ENCODE measurements at places on chromosomes 11 and 22. TPM values are rescaled to one million over a fixed set of nuclear protein-coding genes. Genes with fewer than 3 reads are reported as not detected.

GRCh38 chr11:15289723-15290122 lies 175.0 kb downstream of the INSC start:
- DNase-seq: no peak

GRCh38 chr11:69452206-69452987 lies 29.1 kb upstream of the LINC01488 start:
- DNase-seq: no peak

DNA sequence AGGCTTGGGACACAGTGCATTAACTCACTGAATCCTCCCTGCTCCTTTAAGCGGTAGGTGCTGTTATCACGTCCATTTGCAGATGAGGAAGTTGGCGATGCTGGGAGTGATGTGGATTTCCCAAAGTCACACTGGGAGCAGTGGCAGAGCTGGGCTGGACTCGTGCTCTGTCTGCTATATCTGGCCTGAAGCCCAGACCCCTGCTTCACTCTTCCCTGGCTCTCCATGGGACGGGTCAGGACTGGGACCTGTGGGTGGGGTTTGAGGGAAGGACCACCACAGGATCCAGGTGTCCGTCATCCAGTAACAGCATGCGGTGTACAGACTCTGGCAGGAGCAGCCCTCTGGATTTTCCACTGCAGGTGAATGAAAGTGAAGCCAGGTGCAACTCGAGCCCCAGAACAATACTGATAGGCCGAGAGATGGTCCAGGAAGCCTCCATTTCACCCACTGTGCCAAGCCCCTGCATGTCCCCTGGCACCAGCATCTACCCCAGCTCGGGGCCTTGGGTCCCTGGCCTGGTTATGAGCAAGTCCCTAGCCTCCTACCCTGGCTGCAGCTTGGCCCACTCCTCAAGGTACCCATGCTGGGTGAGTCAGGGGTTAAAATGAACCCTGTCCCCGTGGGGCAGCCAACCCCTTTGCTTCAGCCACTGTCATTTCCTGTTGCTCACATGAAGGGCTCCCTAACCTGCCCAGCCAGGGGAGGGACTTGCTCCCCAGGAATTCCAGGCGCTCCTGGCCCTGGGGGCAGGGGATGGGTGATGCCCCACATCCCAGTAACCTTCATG lies 4.2 kb downstream of the USP2 start:
- DNase-seq: no peak

DNA sequence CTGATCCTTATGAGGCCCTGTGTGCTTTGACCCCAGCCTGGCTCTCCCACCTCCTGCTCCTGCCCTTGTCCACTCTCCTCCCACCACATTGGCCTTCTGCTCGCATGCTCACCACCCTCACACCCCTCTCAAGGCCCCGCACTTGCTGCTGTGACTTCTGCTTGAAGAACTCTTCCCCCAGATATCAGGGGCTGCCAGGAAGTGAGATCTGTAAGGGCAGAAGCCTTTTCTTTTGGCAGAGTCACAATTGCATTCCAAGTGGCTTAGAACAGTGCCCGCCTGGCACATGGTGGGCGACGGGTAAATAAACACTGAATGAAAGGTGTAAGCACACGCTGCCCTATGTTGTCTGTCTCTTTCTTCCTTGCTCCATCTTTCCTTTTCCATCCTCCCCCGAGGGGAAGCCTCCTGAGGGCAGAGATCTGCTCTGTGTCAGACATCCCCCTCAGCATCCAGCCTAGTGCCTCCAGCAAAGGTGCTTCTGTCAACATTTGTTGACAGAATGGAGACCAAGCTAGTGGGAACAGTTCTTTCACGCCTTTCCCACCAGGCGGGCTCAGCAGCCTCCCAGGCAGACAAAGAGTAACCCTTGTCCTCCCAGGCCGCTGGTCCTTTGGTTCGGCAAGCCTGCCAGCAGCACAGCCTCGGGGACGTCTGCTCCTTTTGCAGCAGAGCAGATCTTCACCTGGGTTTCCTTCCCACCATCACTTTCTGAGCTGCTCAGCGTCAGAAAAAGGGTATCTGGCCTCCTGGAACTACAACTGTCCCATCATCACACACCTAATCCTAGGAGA lies 10.0 kb upstream of the PEX26 start:
- no peak for DNase-seq

The C11orf65 gene
- polyA plus RNA-seq: 2.2 TPM

- no peak for DNase-seq
These were observed 5.3 kb downstream of the P2RY6 start for GRCh38 chr11:73277467-73277866.

GRCh38 chr11:41486424-41486823 lies 27.0 kb upstream of the LRRC4C start:
- no peak for DNase-seq

DNA sequence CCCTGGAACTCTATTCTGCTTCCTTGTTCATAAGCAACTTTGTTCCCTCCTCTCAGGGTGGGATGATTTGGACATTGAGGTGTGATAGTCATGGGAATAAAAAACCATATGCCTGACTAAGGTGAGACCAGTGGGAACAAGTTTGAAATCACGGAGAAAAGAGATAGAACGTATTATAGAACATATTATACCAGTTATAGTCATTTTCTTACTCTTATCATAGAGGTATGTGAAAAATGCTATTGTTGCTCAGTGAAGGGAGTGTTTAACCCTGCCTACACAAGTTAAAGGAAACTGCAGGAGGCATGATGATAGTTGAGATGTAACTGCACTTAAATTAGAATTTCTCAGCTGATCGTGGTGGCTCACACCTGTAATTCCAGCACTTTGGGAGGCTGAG lies 15.5 kb downstream of the OR6Q1 start:
- no peak for DNase-seq

The SCGB2A2 gene
- polyA plus RNA-seq: not detected

GRCh38 chr22:50676661-50677492 lies 4.3 kb downstream of the SHANK3 start:
- no peak for DNase-seq

DNA sequence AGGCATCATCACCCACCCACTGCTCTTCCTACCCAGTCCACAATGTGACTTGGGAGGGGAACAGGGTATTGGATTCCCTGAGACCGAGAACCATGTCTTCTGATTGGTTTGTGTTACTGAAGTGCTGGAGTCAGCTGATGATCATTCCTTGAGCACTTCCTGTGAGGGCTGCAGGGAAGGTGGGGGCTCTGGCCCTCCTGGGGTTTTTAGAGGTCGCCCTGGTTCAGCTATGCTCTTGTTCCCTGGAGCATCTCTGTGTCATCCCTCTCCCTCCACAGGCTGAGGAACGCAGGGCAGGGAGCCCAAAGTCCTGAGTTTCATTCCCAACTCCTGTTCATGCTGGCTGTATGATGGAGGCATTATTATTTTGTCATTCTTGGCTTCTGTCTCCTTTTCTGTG lies 6.7 kb downstream of the ZC3H7B start:
- DNase-seq: no peak

GRCh38 chr11:109435121-109435742 lies 13.2 kb downstream of the C11orf87 start:
- no peak for DNase-seq

GRCh38 chr22:25420471-25420924 lies 144.0 kb upstream of the GRK3 start:
- DNase-seq: no peak

DNA sequence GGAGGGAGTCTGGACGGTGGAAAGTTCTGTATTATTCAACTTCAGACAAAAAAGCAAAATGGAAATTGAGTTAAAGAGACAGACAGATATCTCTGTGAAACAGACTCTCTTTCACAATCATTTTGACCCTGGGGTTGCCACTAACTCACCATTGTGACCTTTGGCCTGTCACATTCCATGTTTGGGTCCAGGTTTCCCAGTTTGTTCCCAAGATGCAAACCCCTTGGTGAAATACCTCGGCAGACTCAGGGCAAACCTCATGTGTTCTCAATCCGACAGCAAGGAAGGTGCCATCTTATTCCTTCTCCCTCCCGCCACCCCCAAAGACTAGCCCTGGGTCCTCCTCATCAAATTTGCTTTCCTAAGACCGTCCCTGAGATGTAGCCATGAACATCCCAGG lies 41.8 kb downstream of the GALNT18 start:
- DNase-seq: no peak

- DNase-seq: no peak
These were observed 24.3 kb downstream of the ARFGAP2 start for GRCh38 chr11:47152126-47152952.

DNA sequence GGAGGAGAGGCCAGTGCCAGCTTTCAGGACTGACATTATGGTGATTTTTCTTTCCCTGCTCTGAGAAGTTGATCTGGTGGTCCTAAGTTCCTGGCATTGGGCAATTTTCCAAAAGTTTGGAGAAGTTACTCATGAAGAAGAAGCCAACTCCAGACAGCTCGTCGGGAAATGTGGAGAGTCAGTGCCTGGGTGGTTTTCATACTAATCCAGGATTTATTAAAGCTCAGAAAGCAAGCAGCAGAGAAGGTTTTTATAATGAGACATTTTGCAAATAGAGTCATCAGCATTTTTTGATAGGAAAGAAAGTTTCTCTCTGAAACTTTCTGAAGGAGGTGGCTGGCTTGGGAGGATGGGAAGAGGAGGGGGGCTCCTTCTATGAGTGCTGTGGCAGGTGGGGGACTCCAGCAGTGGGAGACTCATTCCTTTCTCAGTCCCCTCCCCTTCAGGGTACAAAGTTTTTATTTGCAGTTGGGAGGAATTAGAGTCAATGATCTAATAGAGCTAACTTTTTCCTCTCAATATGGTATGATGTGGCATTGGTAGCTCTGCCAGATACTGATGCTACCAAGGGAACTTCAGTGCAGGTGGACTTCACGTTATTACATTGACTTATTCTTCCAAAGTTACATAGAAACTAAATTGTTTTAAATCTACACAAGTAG lies 55.4 kb downstream of the LIF start:
- DNase-seq: no peak

DNA sequence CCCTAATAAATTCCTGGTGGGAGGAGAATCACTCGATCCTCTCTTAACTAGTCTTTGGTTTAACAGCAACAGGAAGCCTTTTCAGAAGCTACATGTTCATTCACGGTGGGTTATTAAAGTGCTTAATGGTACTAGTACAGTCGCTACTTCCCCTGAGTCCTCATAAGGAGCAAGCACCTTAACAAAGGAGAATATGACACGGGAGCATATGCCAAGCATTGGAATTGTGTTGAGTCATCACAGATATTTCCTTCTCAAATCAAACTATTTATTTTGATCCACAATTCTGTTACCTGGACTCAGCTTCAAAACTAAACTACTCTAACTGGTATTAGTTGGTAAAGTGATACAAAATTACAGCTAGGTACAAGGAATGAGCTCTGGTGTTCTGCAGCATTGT lies 177.5 kb upstream of the CTSC start:
- DNase-seq: no peak

The SEZ6L gene
- 0.06 TPM for polyA plus RNA-seq

DNA sequence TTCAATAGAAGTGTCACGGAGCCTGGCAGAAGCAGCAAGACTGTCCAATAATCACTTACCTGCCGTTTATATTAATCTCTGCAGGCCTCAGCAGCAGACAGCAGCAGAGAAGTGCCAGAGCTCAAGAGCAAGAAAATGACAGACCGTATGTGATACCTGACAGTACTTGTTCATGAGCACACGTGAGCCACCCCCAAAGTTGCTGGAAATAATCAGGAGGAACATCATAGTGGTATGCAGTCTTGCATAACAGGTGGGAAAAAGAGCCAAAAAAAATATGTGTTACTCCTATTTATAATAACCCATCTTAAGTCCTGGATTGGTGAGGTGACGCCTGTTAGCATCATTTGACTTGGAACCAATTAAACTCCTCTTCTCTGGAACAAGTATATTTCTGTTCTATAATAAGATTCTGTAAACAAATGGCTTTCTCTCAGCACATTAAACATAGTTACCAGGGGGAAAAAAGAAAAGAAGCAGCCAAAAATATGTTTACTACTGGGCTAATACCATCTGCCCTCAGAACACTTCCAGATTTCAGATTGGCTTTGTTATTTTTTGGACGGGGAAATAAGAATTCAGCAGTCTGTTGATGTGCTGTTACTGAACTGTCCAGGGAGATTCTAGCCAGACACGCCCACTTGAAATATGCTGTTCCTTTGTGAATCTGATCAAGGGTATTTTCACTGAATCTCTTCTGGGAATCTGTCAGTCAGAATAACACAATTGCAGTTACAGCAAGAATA lies 7.9 kb upstream of the SLN start:
- DNase-seq: no peak

DNA sequence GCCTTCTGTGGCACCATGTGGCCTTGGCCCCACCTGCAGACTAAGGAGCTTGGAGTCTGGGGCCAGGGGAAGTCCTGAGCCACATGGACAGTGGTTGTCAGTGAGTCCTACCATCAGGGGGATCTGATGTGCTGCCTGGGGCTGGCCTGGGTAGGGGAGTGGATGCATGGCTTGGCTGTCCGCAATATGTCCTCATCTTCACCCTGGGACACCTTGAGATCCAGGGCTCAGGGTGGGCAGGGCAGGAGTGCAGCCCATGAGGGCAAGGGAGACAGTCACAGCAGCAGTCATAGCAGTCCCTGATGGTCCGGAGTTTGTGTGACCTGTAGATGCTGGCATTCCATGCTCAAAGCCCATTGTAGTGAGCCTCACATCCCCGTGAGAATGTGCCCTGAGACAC lies 256.8 kb upstream of the B3GAT1 start:
- DNase-seq: no peak

- no peak for DNase-seq
These were observed 241.8 kb downstream of the LARGE1 start for GRCh38 chr22:33678523-33678922.

- no peak for DNase-seq
These were observed 93.0 kb downstream of the UVRAG start for GRCh38 chr11:75907906-75908527.

GRCh38 chr22:20721409-20722218 lies 52.3 kb upstream of the SERPIND1 start:
- no peak for DNase-seq

DNA sequence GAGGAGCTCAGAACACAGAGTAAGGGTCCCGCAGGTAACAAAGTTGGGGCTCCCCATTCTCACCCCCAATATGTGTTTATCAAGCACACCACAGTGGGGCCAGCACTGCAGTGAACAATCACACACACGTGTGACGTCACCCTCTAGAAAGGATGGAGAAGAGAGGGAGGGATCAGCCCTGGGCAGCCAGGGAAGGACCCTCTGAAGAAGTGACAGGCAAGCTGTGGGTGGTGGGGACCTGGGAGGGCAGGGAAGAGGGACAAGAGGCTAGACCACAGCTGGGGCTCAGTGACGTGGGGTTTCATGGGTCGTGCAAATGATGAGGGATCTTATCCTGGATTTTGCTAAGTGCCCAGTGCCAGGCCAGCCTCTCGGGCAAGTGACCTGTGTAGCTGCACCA lies 28.7 kb upstream of the MYEOV start:
- DNase-seq: no peak

GRCh38 chr11:102724904-102725500 lies at the start of gene MMP8:
Gene MMP8, minus strand, starts transcription at chr11:102724954. Its CDS starts 99 bp downstream, at chr11:102724855.
- DNase-seq: no peak

GRCh38 chr11:61004761-61005181 lies 33.3 kb downstream of the CD6 start:
- DNase-seq: no peak

The CALCB gene
- polyA plus RNA-seq: 5.0 TPM

The ACTN3 gene
- polyA plus RNA-seq: 0.32 TPM

- DNase-seq: no peak
These were observed 855.6 kb downstream of the KCNA4 start for GRCh38 chr11:29161191-29161590.
